Activated naive CD8-positive, alpha-beta T cell treated with anti-CD3 and anti-CD28 coated beads, Interleukin-2, amount 10 ng/mL, durations not matched to agents 7 days and 5 days (primary cell): ENCODE measurements at places on chromosomes 7 and 10. TPM values are rescaled to one million over a fixed set of nuclear protein-coding genes. Genes with fewer than 3 reads are reported as not detected.

The NPC1L1 gene
- total RNA-seq = not detected

The PTPRN2 gene
- 4.9 TPM for total RNA-seq

The NKX2-3 gene
- total RNA-seq = not detected

The ZPBP gene
- total RNA-seq = not detected

The CDC14C gene
- not detected for total RNA-seq

The PILRA gene
- total RNA-seq = 4.1 TPM

The EGR2 gene
- 2.2 TPM for total RNA-seq

The ETV1 gene
- 0.44 TPM for total RNA-seq

The PPP1R3C gene
- total RNA-seq = 0.11 TPM

The HACD1 gene
- total RNA-seq = 0.88 TPM

The GOLGA7B gene
- 10.8 TPM for total RNA-seq

DNA sequence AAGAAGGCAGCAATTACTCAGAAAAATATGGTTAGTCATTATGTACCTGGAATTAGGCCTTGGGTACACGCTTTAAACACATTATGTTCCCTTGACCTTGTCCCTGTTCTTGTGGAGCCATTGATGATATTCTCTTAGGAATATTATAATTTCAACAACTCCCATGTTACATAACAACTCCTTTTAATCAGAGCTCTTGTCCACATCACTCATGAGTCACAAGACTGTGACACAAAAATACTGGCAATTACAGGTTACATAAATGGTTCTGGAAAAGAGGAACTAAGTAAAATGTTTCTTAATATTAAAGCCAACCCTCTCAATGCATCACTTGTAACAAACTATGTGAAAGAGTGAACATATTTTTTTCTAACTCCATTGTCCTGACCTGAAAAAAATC, 143.8 kb upstream of the PCLO start:
- H3K4me1 ChIP-seq = no peaks in the 10 kb centered on the region
- H3K27me3 ChIP-seq = no peaks in the 10 kb centered on the region
- DNase-seq = no peak
- H3K4me3 ChIP-seq = no peak overlapping the region

DNA sequence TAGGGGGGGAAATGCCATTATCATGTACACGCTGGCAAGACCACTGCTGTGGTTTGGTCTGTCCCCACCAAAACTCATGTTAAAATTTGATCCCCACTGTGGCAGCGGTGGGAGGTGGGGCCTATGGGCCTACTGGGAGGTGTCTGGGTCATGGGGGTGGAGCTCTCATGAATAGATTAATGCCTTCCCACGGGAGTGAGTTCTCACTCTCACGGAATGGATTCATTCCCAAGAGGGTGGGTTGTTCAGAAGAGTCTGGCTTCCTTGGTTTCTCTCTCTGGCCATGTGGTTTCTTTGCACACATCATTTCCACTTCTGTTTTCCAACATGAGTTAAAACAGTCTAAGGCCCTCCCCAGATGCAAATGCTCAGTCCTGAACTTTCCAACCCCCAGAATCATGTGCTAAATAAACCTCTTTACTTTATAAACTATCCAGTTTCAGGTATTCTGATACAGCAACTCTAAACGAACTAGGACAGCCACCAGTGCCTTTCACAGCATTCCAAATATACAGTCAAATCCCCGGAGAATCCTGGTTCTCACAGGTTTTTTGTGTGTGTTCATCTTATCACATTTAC, 44.3 kb downstream of the SMURF1 start:
- no peaks in the 10 kb centered on the region for H3K4me1 ChIP-seq
- H3K27ac ChIP-seq = no peak overlapping the region
- no peak for DNase-seq
- no peak overlapping the region for H3K4me3 ChIP-seq
- no peaks in the 10 kb centered on the region for H3K27me3 ChIP-seq

DNA sequence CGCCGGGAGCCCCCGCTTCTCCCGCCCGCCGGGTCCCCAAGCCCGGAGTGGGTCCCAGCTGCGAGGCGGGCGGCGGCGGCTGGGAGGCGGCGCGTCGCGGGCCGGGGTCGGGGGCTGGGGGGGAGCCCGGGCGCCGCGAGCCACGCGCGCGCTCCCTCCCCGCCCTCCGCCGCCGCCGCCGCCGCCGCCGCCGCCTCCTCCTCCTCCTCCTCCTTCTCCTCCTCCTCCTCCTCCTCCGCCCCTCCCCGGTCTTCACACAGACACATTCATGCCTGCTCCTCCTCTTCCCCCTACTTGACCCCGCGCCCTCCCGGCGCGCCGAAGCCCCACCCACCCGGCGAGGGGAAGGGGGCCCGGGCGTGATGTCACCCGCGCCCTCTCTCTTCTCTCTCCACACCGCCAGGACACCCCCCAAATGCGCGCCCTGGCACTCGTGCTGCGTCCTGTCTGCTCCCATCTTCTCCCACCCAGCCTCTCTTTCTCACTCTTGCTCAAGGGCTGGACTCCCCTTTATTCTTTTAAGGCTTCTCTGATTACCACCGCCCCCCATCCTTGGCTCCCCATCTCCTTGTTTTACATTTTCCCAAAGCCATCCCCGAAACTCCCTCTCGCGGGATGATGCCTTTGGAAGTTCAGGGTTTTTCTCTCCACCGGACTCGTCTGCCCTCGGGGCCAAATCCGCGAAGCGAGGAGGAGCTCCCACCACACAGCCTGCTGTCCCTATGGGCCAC, 967 bp upstream of the GLI3 start:
- H3K4me3 ChIP-seq = peak overlapping the region; percentile 89
- peak; percentile 27 for DNase-seq
- H3K36me3 ChIP-seq = peaks cover 2% of the 10 kb centered on the region
- H3K4me1 ChIP-seq = peaks cover 9% of the 10 kb centered on the region

DNA sequence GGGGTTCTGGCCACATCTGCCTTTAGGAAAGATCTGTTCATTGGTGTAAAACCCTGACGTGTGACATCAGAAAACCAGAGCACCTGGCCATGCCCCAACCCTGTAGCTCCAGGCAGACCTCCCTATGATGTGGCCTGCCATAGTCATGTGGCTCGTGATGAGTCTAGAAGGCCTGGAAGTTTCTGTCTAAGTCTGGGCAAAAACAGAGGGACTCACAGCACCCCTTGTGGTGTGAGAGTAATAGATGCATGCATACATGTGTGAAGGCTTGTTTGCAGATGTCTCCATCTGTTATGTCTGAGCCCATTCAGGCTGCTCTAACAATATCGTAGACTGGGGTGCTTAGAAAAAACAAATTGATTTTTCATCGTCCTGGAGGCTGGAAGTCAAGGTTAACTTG, 309.3 kb downstream of the PAXIP1 start:
- DNase-seq = no peak
- no peak overlapping the region for H3K27ac ChIP-seq
- no peaks in the 10 kb centered on the region for H3K27me3 ChIP-seq
- H3K4me1 ChIP-seq = no peaks in the 10 kb centered on the region

- no peak overlapping the region for H3K4me3 ChIP-seq
- no peak for DNase-seq
- H3K27ac ChIP-seq = no peak overlapping the region
- no peaks in the 10 kb centered on the region for H3K36me3 ChIP-seq
- peaks cover 4% of the 10 kb centered on the region for H3K27me3 ChIP-seq
- H3K4me1 ChIP-seq = no peaks in the 10 kb centered on the region
Observed at GRCh38 chr7:25402532-25402931, 174.2 kb upstream of the NPVF start.

GRCh38 chr10:102402512-102402896, 7.0 kb downstream of the NFKB2 start:
- no peak overlapping the region for H3K27ac ChIP-seq
- peaks cover 16% of the 10 kb centered on the region for H3K4me1 ChIP-seq
- H3K27me3 ChIP-seq = no peaks in the 10 kb centered on the region
- no peak overlapping the region for H3K4me3 ChIP-seq
- DNase-seq = no peak

- peaks cover 5% of the 10 kb centered on the region for H3K4me1 ChIP-seq
- no peak overlapping the region for H3K4me3 ChIP-seq
- H3K36me3 ChIP-seq = no peaks in the 10 kb centered on the region
- DNase-seq = no peak
- no peak overlapping the region for H3K27ac ChIP-seq
Observed at GRCh38 chr7:45978731-45979211, 57.7 kb upstream of the IGFBP3 start.

GRCh38 chr7:1498370-1499305, 5.6 kb downstream of the INTS1 start:
- H3K36me3 ChIP-seq = peaks cover 4% of the 10 kb centered on the region
- no peak overlapping the region for H3K4me3 ChIP-seq
- peaks cover 14% of the 10 kb centered on the region for H3K4me1 ChIP-seq
- H3K27ac ChIP-seq = no peak overlapping the region
- no peaks in the 10 kb centered on the region for H3K27me3 ChIP-seq

- no peaks in the 10 kb centered on the region for H3K27me3 ChIP-seq
- no peak overlapping the region for H3K27ac ChIP-seq
- H3K4me1 ChIP-seq = peaks cover 3% of the 10 kb centered on the region
- H3K4me3 ChIP-seq = no peak overlapping the region
- no peaks in the 10 kb centered on the region for H3K36me3 ChIP-seq
- DNase-seq = no peak
Observed at GRCh38 chr10:46554166-46554781, 2.2 kb downstream of the GPRIN2 start.

DNA sequence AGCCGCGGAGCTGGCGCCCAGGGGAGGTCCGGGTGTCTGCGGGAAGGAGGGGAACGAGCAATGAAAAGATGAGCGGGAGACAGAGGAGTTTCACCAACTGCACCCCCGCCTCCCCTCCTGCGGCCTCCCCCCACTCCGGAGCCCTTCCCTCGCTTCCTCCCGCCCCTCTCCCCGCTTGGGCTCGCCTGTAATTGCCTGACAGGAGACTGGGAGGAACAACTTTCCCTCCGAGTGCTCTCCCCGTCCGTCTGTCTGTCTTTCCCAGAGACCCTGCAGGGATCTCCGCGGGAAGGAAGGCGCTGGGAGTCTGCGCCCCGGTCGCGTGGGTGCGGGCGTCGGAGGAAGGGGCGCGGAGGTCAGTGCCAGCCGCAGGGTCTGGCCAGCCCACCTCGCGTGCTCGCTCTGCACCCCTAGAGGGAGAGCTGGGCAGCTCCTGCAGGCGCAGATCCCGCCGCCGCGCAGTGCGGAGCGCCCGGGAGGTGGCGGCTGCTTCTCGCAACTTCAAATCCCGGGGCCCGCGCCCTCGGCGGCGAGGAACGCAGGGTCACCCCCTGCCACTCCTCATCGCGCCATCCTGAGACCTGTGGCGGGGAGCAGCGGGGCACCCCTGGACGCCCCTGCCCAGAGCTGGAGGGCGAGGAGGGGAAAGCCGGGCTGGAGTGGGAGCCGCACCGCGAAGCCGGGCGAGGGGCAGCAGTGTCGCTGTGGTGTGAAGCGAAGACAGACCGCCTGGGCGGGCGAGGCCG, 511 bp upstream of the NRP1 start:
- peaks cover 63% of the 10 kb centered on the region for H3K27me3 ChIP-seq
- peak overlapping the region; percentile 72 for H3K4me3 ChIP-seq
- DNase-seq = peak; percentile 55
- no peak overlapping the region for H3K27ac ChIP-seq

DNA sequence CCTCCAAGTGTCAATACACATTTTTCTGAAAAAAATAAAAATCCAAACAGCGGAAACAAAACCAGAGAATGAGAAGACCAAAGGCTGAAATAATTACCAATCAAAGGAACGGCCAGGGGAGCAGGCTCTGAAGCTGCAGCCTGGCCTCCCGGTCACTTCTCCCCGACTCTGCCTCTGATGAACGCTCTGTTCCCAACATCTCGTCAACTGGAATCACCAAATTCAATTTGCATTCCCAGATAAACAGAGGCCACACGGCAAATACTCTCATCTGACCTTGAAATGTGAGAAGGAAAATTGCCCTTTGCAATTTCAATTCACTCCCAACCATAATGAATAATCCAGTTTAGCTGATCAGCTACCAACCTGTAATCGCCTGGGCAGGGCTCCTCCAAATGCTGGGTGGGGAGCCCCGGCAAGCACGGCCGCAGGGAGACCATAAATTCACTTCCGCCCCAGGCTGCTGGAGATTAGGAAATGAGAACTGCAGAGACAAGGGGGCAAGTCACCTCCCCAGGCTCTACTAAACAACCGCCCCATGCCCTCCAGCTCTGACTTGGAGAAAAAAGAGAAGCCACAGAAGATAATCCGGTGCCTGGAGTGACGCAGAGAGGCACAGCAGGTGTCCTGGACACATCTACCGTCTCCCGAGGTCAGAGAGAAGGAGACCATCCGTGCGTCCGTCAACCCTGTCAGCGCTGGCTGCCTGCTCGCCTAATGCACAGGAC, 153.2 kb downstream of the MAD1L1 start:
- H3K4me3 ChIP-seq = peak overlapping the region; percentile 20
- no peak overlapping the region for H3K27ac ChIP-seq
- H3K4me1 ChIP-seq = peaks cover 15% of the 10 kb centered on the region
- H3K36me3 ChIP-seq = peaks cover 7% of the 10 kb centered on the region

GRCh38 chr7:13827716-13828115, 161.8 kb downstream of the ETV1 start:
- no peak overlapping the region for H3K4me3 ChIP-seq
- H3K27me3 ChIP-seq = no peaks in the 10 kb centered on the region
- no peaks in the 10 kb centered on the region for H3K36me3 ChIP-seq
- peaks cover 2% of the 10 kb centered on the region for H3K4me1 ChIP-seq
- no peak overlapping the region for H3K27ac ChIP-seq

- DNase-seq = no peak
- no peaks in the 10 kb centered on the region for H3K27me3 ChIP-seq
- peaks cover under 1% of the 10 kb centered on the region for H3K36me3 ChIP-seq
Observed at GRCh38 chr7:46256870-46257661, 336.0 kb upstream of the IGFBP3 start.

GRCh38 chr10:108439397-108439796, 1274.9 kb upstream of the SORCS1 start:
- no peak overlapping the region for H3K27ac ChIP-seq
- no peaks in the 10 kb centered on the region for H3K4me1 ChIP-seq
- no peaks in the 10 kb centered on the region for H3K27me3 ChIP-seq
- H3K4me3 ChIP-seq = no peak overlapping the region
- H3K36me3 ChIP-seq = no peaks in the 10 kb centered on the region
- no peak for DNase-seq

GRCh38 chr7:105015390-105015965, 1.5 kb downstream of the KMT2E start:
- H3K4me1 ChIP-seq = peaks cover 19% of the 10 kb centered on the region
- H3K36me3 ChIP-seq = peaks cover 37% of the 10 kb centered on the region
- peak overlapping the region; percentile 100 for H3K27ac ChIP-seq

- H3K4me3 ChIP-seq = no peak overlapping the region
- DNase-seq = no peak
- H3K4me1 ChIP-seq = no peaks in the 10 kb centered on the region
Observed at GRCh38 chr10:71006506-71006905, 118.1 kb upstream of the PCBD1 start.

- H3K4me3 ChIP-seq = no peak overlapping the region
- no peaks in the 10 kb centered on the region for H3K36me3 ChIP-seq
- no peak overlapping the region for H3K27ac ChIP-seq
- no peak for DNase-seq
- H3K4me1 ChIP-seq = no peaks in the 10 kb centered on the region
Observed at GRCh38 chr10:20953120-20953519, 56.0 kb upstream of the NEBL start.

- H3K36me3 ChIP-seq = no peaks in the 10 kb centered on the region
- no peak overlapping the region for H3K4me3 ChIP-seq
- no peak for DNase-seq
- no peak overlapping the region for H3K27ac ChIP-seq
- H3K4me1 ChIP-seq = no peaks in the 10 kb centered on the region
- no peaks in the 10 kb centered on the region for H3K27me3 ChIP-seq
Observed at GRCh38 chr7:135862586-135863340, 114.2 kb upstream of the FAM180A start.
